ENCODE measurements at places on chromosomes 4 and X.

DNA sequence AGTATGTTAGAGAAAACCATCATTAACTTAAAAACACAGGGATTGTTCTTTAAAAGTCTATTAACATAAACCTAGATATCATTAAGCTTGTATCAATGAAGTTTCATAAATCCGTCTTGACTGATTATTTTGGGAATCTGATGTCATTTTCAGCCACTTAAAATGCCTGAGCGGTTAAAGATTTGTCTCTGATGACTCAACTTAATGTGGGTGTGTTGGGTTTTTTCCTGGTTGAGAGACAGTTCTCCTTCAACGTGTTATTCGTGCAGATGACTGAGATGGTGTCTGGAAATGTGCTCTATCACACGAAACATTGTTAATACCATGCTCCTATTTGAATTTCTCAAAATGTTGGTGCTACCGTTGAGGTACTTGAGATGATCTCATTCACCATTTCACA lies 227.3 kb upstream of the TENM3 start:
- peak; percentile 19 for DNase-seq

GRCh38 chr4:146260521-146260920 lies 46.2 kb downstream of the REELD1 start:
- no peak for DNase-seq

GRCh38 chrX:10749113-10749512 lies 128.7 kb upstream of the MID1 start:
- DNase-seq, result no peak

DNA sequence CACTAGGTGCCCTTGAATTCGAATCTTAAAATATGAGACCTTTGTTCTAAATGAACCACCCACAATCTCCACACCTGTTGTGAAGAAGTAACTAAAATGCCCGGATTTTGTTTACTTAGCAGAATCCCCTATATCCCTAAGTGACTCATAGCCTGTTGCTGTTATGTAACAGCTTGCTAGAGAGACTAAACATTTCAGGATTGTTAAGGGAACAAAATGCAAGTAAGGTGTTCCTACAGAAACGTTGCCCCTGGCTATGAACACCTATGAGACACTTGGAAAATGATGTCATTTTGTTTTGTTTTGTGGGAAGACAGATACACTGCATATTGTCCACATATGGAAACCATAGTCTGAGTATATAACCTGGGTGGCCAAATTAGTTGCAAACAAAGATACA lies 24.2 kb upstream of the MXRA5 start:
- DNase-seq, result no peak

DNA sequence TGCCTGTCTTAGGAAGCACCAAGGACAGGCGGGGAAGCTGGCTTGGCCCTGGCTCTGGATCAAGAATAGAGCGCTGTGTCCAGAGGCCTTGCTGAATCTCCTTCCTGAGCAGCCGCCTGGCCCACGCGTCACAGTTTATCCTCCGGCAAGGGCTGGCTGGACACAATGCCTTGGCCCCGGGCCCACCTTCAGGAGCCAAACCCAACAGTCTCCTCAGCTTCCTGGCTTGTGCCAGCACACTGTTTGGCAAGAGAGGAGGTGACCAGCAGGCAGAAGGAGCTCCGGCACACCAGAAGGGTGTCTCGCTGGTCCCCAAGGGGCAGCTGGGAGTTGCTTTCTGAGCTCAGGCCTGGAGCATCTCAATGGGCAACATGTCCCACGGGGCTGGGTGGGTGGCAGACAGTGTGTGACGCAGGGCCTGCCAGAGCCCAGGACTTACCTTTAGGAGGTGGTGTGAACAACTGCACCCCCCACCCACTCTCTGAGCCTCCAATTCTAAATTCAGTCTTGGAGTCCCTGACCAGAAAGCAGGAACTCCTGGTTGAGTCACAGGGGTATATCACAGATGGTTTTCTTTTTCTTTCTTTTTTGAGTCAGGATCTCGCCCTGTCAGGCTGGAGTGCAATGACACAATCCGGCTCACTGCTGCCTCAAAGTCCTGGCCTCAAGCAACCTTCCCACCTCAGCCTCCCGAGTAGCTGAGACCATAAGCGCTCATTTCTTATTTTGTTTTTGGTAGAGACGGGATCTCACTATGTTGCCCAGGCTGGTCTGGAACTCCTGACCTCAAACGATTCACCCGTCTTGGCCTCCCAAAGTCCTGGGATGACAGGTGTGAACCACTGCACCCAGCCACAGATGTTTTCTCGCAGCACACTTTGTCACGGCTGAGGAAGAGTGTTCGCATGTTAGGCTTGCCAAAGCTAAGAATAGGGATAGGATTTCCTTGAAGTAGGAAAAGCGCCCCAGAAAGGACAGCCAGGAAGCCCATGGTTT lies 361.2 kb downstream of the BCOR start:
- peak; percentile 17 for DNase-seq

DNA sequence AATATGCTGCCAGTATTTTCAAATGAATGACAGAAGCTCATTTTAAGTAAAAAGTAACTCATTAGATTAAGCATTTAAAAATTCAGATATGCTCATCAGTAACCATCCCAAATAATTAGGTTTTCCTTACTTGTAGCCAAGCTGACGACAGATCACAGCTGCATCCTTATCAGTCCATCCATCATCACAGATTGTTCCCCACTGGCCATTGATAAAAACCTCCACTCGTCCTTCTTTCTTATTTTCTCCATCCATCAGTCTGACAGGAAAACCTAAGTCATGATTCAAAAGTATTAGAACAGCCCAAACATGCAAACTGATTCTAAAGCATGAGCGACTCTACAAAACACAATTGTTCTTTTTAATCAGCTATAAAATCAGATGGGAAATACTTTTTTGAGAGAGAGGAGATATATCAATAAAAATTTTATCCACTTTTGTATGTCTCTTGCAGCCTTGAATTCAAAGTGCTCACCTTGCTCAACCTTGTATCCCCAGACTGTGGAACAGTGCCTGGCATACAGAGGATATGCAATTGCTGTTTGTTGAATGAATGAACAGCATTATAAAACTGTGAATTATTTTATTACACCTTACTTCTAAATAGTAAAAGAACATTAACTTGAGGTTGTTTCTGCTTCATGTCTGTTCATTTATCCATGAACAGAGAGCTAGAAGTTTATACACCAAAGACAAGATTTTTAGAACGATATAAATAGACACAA lies 44.3 kb downstream of the PRSS12 start:
- no peak for DNase-seq

- DNase-seq, result no peak
Observed at GRCh38 chrX:153854702-153855101, 24.4 kb upstream of the PDZD4 start.

DNA sequence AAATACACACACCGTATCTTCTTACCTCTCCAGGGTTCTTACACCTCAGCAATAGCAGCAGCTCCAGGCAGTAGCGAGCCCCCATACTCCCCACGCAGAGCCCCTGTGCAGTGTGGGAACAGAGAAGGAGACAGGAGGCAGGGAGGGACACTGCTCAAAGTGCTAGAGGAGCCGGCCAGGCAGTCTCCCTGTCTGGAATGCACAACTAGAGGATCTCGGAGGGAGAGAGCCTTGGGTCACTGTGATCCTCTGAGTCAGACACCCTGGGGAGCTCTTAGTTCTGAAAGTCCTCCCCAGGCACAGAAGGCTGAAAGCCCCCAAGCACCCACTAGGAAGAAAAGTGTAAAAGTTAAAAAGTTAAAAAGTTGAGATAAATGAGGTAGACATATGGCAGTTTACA lies 16.0 kb downstream of the AMELX start:
- DNase-seq, result peak; percentile 16

DNA sequence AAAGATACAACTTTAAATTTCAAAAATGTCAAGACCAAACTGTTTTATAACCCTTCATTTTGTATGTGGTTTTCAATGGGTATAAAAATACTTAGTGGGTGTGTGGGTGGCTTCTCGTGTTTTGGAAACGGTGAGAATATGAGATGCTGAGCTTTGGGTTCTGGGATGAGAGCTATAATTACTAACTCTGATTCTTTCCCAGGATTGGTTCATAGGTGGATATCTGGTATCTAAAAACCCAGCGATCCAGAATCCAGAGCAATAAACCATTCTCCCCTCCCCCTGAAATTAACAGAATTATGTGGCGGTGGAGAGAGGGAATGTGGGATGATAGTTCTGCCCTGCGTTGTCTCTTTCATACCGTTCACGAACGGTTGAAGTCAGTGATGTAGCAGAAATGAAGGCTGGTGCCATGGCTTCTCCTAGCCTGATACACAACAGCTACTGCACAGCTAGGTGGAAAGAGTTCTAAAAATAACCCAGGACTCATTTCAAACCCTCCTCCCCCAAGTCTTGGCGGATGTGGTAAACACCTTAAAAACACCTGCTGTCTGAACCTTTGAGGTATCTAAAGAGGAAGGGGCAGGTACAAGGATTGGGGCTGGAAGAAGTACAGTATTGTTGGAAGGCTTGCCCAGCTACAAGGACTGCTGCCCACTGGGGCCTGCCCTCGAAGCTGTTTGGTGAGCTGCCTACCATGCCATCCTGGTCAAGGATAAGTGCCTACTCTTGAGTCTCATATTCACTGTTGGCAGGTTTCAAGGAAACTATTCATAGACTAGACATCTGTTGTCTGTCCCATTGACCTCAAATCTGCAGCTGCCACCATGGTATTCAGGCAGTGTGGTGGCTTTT lies 44.5 kb downstream of the SEPTIN11 start:
- no peak for DNase-seq

DNA sequence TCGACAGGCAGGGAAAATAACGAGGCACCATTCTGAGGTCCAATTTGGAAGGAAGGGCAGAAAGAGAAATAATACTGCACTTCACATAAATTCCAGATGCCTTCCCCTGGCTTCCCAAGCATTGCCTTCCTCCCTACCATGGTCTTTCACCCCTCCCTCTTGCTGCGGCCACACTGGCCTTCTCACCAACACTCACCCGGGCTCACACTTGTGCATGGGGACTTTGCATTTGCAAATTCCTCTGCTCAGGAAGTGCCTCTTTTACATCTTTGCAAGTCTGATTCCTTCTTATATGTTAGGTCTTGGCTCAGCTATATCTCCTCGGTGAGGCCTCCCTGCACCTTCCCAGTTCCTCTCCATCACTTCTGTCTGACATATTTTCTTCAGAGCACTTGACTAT lies 199.4 kb downstream of the CHIC2 start:
- no peak for DNase-seq

DNA sequence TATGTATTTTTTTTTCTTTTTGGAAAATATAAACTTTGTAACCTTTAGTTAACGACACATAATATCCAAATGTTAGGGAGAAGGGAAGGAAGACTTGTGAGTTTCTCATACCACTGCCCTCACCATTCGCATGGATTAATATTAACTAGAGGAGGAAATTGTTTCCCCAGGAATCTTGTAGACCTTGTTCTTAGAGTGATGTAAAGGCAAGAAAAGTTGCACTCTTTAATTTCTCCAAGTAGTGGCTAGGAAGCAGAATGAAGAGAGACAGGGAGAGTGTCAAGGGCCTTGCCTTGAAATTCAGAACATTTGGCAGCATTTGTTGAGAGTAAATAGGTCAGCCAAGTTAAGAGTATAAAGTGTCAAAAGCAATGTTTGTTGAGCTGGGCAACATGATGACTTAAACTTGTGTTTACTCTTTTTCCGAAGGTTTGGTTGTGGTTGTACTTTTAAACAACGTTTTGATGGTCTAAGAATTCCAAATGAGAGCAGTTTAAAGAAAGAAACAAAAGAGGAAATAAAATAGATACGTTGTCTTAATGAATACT lies 105.7 kb downstream of the TENM3 start:
- no peak for DNase-seq

- DNase-seq, result peak; percentile 100
Observed at GRCh38 chr4:47213971-47214370, 182.6 kb downstream of the GABRB1 start.

Data from amniotic epithelial cell (primary cell).